Activated CD4-positive, alpha-beta T cell treated with anti-CD3 and anti-CD28 coated beads, Interleukin-2, amount 10 ng/mL, durations not matched to agents 7 days and 5 days (primary cell): ENCODE measurements at places on chromosomes 3 and 15. TPM values are rescaled to one million over a fixed set of nuclear protein-coding genes. Genes with fewer than 3 reads are reported as not detected.

- no peak for DNase-seq
These were observed 33.7 kb downstream of the ZBTB20 start for GRCh38 chr3:115113367-115113766.

- DNase-seq, result no peak
These were observed 39.4 kb downstream of the NCK1 start for GRCh38 chr3:136901391-136901790.

DNA sequence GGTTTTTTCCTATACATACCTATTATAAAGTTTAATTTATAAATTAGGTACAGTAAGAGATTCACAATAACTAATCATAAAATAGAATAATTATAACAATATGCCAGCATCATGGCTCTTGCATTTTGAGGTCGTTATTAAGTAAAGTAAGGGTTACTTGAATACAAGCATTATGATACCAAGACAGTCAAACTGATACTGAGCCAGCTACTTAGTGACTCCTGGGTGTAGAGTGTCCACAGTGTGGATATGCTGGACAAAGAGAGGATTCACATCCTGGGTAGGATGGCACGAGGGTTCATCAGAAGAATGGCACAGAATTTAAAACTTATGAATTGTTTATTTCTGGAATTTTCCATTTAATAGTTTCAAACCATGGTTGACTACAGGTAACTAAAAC lies 157.2 kb upstream of the IL12A start:
- DNase-seq, result no peak

DNA sequence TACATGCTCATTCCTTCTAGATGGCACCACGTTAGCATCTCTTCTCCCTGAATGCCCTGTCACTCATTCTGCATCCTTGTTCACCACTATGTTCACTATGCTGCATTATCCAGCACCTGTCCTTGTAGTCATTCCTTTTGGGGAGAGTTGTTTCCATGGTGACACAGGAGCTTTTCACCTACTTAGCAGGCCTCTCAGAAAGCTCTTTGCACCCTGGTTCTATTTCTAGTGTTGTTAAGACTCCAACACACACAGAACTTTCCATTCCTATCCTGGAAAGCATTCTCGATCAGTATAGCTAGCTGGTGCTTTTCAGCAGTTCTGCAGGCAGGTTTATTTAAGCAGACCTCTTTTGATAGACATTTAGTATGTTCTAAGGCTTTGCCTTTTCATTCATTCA lies 6.7 kb upstream of the RPL14 start:
- no peak for DNase-seq

GRCh38 chr15:87557881-87558280 lies 698.7 kb downstream of the NTRK3 start:
- DNase-seq, result no peak

Gene CTXND1
- not detected for total RNA-seq

DNA sequence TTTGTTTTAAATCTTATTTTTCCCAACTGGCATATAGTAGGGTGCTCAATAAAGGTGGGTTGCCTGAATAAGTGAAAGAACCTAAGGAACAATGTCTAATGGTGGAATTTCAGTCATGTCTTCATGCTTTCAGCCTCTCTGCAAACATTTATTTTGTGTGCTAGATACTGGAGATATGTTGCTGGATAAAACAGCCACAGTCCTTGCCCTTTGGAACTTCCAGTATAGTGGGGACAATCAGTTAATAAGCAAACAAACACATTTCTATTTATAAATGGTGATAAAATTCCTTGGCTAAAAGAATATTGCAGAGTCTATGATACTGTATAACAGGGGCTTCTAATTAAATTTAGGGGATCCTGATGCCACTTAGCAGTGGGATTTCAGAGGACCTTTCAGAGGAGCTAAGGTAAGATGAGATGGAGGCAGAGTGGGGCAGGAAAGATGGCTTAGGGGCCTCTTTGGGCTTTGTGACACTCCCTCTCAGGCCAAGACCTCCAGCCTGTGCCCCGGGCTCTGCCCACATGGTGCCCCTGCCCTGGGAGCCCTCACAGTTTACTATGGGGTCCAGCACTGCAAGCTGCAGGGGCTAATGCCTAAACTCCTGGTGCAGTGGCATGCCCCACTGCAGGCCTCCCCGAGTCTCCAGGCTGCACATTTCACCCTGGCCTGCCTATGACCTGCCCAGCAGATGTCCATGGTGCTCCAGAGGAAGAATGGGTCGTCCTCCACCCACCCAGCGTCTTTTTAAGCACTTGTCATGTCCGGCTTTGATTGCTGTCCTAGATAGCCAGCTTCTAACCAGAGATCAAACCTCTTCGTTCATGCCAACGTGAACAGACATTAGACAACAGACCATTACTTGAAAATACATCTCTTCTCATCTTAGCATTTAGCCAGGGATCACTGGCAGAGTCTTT lies 61.6 kb upstream of the PRR23C start:
- no peak for DNase-seq

Gene CCR9
- total RNA-seq, result not detected

Gene MEF2A
- 24.5 TPM for total RNA-seq

Gene SLC28A2
- total RNA-seq, result not detected

DNA sequence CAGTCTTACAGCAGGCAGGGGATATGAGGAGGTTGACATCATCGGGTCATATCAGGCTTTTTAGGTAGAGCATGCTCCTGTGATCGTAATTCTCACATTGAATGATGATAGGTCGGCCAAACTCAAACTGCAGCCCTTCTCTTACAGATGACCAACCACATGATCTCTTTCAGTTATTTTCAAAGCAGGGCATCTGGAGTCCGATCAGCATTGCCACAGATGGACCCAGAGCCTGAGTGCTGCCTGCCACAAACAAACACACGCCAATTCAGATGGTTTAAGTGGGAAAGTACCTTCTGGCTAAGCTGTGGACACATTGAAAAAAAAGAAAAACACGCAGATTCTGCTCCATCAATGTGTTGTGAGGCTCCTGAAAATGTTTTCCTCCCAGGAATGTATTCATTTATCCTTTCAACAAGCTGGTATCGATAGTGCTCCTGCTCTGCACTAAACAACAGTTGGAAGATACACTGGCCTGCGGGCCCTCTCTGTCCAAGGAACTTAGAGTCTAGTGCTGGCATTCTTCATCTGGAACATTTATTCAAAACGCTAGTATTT lies 31.2 kb downstream of the ARPP21 start:
- no peak for DNase-seq

- DNase-seq, result no peak
These were observed 29.7 kb downstream of the STARD9 start for GRCh38 chr15:42604894-42605744.

Gene TMEM212
- total RNA-seq, result not detected

Gene SLC12A1
- total RNA-seq, result not detected

GRCh38 chr3:112857526-112857925 lies 10.9 kb upstream of the CD200R1L start:
- no peak for DNase-seq

- peak; percentile 65 for DNase-seq
These were observed 6.7 kb upstream of the PSTPIP1 start for GRCh38 chr15:76987896-76988860.

DNA sequence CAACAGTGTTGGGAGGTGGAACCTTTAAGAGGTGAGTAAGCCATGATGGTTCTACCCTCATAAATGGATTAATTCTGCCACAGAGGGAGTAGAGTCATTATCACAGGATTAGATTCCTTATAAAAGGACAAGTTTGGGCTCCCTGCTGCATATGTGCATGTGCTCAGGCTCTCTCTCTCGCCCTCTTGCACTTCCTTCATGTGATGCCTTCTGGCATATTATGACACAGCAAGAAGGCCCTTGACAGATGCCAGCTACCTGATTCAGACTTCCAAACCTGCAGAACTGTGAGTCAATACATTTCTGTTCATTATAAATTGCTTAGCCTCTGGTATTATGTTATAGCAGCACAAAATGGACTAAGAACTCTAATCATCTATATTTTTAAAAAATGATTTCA lies 205.3 kb downstream of the CTNNB1 start:
- DNase-seq, result no peak

GRCh38 chr3:81516042-81516441 lies 245.4 kb downstream of the GBE1 start:
- DNase-seq, result no peak

Gene PLCB2
- total RNA-seq, result 195 TPM

GRCh38 chr3:149702691-149703441 lies 45.0 kb upstream of the WWTR1 start:
- no peak for DNase-seq

DNA sequence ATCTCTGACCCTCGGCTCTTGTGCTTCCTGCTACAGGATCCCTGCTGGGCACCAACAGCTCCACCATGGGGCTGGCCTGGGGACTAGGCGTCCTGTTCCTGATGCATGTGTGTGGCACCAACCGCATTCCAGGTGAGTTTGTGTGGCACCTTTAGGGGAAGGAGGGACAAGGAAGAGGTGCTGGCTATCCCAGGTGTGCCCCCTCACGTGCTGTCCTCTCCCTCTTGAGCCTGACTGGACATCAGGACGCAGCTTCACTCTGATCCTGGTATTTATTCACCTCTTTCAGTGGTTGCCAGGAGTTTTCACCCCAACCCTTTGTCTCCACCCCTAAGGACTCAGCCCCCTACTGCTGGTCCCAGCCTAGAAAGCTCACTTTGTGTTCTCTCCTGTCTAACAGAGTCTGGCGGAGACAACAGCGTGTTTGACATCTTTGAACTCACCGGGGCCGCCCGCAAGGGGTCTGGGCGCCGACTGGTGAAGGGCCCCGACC lies 960 bp downstream of the THBS1 start:
- DNase-seq, result no peak

- no peak for DNase-seq
These were observed 55.4 kb downstream of the NUP210 start for GRCh38 chr3:13364602-13365271.

GRCh38 chr15:29062179-29062591 lies 176.4 kb downstream of the APBA2 start:
- no peak for DNase-seq

DNA sequence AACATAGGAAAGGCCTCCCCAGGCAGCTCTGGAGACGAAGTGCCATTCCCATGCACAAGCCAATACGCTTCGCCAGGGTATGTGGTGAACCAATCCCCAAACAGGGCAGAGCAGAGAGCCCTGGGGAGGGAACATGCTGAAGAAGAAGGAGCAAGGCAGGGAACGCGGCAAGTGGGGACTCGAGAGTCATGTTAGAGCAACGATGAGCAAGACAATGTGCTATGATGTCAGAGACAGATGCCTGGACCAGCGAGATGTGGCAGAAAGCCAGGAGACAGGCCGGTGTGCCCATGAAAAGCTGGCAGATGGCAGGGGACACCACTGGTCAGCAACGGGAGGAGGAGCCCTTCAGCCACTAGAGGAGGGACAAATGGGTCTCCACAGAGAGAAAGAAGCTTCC lies 39.6 kb downstream of the NIPA2 start:
- no peak for DNase-seq

GRCh38 chr3:9582332-9582731 lies 28.7 kb upstream of the LHFPL4 start:
- no peak for DNase-seq

- DNase-seq, result no peak
These were observed 30.4 kb downstream of the STARD9 start for GRCh38 chr15:42605796-42606195.

DNA sequence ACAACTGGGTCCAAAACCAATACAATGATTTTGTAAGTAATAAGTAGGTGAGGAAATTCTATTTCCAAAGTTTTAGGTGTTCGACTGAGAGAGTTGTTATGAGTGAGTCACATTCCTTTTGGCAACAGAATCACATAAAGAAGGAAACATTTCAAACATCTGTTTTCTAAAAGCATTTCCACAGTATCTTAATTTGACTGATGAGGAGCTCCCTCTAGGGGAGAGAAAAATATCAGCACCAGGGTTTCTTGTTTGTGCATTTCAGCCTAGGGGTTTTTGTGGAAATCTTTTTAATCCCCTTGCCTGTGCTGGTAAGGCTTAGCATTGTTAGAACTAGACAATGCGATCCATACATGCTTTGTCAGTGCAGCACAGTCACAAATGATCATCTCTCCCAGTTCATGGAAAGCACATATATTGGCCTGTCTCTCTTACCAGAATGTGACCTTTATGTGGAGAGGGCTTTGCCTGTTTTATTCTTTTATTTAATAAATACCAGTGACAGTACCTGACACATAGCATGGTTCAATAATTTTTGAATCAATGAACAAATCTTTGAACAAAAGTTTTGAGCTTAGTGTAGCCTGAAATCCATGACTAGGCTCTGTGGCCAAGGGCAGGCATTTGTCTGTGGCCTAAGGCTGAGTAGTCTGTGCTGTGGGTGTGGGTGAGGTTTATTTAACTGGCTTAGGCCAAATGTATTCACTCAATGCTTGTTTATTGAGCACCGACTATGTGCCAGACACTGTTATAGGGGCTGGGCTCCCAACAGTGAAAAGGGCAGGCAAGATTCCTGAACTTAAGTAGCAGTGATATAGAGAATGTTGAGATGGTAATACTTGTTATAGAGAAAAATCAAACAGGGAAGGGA lies 21.1 kb upstream of the IQCF6 start:
- DNase-seq, result peak; percentile 60

DNA sequence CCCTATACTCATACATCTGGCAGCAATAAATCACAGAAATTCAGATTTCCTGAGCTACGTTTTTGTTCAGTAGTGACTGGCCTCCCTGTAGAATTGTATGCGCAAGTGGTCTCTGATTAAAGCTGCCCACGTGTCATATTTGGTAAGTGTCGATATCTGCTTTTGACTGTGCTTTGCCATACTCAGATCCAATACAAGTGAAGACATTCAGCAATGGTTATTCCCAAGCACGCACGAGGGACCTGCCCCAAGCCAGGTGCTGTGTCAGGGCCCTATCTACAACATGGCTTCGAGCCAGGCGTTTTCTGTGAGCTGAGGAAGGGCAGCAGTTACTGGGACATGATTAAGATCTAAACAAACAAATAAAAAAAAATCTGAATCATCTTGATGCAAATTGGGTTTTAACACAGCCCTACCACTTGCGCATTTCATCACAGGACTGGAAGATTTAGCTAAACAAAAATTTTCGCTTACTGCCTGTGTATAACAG lies 47.2 kb upstream of the ICE2 start:
- no peak for DNase-seq

Gene SLCO2A1
- not detected for total RNA-seq

Gene SYNPR
- total RNA-seq, result not detected

Gene TLR9
- total RNA-seq, result 0.65 TPM

DNA sequence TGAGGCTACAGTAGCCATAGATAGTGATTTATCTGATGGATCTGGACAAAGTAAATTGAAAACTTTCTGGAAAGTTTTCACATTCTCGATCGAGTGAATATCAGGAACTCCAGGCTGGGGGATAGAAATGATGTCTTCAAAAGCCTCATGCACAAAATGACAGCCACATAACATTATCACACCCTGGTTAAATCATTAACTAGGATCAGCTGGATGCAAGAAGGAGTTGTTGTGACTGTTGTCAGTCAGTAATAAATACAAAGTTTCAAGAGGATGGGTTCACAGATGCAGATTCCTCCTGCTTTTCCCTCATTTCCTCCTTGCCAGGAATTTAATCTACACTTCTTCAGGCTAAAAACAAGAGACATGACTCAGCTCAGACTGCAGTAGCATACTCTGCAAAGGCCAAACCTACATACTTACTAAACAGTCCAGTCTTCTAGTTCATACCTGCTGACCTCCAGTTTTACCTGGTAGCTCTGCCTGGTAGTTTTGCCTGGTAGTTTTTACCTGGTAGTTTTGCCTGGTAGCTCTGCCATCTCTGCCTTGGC lies 40.9 kb downstream of the C2CD4A start:
- DNase-seq, result no peak

- no peak for DNase-seq
These were observed 185.8 kb upstream of the IL12A start for GRCh38 chr3:159802864-159803263.
